Inflammatory macrophage (primary cell): ENCODE measurements at places on chromosomes 16 and 17.

DNA sequence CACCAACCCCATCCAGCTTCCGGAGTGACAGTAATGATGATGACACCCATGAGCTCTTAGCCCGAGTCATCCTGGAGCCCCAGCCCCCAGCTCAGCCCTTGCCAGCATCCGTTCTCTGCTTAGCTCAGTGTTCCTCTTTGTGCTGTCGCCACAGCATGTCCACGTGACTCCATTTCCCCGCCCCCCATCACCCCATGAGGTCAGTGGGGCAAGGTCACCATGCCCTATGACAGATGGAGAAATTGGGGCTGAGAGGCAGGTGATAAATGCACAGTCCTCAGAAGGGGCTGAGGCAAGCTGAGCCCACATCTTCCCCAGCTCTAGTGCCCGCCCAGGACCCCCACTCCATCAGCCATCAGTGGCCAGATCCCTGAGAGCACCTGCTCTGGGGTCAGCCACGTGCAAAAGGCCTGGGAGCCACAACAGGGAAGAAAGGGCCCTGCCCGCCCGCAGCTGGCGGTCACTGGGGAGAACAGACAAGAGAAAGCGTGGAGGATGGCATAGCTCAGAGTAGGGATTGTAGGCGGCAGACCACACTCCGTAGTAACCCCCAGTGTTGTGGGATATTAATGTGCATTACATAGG lies 17.1 kb downstream of the ITGB4 start:
- peak; percentile 97 for DNase-seq

DNA sequence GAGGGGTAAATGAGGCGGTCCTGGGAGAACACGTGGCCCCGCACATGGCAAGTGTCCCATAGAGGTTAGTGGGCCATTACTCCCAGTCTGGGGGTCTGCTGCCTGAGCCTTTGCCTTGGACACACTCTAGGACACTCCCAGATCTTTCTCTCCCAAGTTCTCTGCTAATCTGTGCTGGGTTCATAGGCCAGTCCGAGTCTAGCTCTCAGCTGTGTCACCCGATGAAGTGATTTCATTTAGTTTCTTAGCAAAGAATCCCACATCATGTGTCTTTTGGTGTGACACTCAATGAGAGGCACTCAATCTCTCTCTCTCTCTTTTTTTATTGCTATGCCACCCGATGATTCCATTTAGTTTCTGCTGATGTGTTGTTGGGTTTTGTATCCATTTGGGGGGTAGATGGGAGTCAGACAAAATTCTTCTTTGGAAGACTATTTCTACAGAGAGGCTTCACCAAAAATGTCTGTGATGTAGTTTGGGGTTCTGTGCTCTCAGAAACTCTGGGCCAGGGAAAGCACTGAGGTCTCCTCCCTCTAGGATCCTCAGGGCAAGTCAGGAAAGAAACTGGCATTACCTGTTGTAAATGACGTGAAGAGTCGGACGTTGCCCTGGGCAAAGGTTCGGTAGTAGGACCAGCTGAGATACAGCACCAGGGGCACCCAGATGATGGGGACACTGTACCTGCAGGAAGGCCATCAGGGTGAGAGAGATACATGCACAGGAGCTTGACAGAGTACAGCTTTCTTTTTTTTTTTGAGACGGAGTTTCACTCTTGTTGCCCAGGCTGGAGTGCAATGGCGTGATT lies 25.2 kb upstream of the MLKL start:
- DNase-seq = no peak

- DNase-seq = no peak
These were observed 132.0 kb downstream of the PRKCB start for GRCh38 chr16:23967775-23968174.

DNA sequence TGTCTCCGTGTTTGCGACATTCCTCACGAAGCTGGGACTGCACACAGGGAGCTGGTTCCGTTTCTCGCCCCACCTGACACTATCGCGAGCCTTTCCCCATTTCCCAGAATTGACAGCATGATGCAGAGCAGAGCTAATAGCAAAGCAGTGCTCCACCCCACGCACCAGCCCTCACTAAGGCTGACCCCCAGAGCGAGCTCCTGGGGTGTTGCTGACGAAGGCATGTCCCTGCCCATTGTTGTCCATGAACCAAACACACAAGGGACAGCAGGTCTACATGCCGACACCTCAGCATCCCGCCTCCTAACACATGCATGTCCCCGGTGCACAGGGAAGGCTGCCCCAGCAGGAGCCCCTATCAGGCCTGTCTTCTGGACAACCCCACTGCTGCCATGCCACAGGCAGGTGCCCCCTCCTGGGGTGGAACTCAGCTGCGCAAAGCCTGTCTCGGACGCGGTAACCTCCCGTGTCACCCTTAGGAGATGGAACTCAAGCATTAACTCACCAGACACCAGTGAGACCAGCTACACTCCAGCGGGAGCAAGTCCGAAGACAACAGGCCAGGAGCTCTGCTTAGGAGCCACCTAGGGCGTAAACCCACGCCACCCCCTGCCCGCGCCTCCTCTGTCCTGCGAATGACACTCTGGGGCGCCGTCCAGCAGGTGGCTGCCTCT lies 16.9 kb upstream of the TRAP1 start:
- DNase-seq = no peak

DNA sequence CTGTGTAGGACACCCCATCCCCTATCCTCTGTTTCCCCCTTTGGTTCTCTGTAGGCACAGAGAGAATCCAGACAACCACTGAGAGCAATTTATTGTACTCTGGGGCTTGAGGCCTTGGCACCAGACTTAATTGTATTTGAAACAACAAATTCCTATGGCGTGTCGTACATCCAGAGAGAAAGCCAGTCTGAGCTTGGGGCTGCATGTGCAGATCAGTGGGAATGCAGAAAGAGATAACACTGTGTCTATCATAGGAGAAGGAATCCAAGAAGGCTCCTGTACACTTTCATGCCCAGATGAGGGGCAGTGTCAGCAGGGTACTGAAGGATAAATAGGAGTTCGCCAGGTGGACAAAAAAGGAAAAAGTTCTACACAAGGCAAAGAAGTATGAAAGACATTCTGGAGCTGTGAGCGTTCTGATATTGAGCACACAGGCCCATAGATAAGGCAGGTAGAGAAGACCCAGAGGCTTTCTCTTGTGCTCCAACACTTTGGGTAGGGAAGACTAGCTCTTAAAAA lies 22.0 kb upstream of the IL4R start:
- no peak for DNase-seq

DNA sequence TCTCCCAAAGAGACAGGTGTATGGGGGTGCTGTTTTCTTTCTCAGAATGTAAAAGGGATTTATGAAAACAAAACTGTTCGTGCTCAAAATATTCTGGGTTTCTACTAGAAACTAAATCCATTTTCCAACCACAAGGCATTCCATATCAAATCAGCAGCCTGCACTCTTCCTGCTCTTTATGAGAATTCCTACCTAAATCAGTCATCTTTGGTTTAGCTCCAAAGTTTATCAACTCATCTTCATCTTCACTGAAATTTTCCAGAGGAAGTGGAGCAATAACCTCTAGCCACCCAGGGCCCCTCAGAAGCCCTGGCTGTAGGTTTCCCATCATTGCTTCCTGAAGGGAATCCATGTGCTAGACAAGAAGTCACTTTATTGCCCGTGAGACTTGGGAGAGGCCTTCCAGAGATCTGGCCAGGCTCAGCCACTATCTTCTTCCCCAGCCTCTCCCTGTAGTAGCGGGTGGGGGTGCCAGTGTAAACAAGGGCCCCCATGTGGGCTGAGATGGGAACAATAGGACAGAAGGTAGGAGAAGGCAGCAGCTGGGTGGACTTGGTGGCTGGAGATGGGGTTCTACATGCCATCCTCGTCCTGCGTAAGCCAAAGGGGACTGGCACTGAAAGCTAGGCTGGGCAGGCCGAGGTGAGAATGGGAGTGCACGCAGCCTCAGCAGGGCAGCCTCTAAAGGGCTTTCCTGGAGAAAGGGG lies 22.0 kb upstream of the ALDH3A1 start:
- DNase-seq = no peak

- DNase-seq = no peak
These were observed 59.1 kb upstream of the CLEC18B start for GRCh38 chr16:74480150-74481029.
